ENCODE measurements at places on chromosomes 12 and 14.

- no peak for DNase-seq
Measured at GRCh38 chr12:126418400-126418799, 1353.2 kb downstream of the AACS start.

- DNase-seq: no peak
Measured at GRCh38 chr12:52214421-52214802, 18.6 kb upstream of the KRT7 start.

GRCh38 chr14:103225062-103225461 lies 101.8 kb downstream of the TNFAIP2 start:
- DNase-seq: no peak

DNA sequence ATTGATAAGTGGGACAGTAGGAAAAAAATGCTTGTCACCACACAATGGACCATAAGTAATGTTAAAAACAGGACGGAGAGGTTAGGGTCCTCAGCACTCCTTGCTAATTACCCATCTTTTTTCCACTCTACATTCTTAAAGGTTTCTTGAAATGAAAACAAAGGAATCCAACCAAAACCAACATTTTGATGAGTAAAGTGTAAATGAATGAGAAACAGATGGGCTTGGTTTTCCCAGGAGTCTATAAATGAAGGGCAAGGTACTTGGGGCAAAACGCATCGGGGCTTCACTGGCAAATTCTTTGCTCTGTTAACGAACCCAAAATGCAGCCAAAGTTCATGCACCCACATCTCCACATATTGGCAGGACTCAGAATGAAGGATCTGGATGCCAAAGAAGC lies 129.2 kb upstream of the BMP4 start:
- no peak for DNase-seq

- DNase-seq: no peak
Measured at GRCh38 chr14:72619881-72620280, 274.0 kb downstream of the DPF3 start.

DNA sequence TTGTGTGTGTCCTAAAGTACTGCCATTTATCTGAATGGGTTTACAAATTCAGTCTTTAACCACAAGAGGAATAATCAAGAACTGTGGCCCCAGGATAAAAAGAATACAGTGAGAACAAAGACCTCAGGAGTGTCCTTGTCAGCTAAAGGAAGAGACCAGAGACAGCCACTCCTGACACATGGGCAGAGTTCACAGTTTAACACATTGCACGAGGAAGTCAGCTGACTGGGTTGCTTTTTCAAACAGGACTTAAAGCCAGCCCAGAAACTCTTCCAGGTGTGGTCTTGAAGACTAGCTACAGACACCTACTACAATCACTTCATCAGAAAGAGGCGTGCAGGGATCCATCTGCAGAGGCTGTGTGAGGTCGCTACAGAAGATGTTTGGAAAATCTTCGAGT lies 42.8 kb downstream of the GNS start:
- no peak for DNase-seq

DNA sequence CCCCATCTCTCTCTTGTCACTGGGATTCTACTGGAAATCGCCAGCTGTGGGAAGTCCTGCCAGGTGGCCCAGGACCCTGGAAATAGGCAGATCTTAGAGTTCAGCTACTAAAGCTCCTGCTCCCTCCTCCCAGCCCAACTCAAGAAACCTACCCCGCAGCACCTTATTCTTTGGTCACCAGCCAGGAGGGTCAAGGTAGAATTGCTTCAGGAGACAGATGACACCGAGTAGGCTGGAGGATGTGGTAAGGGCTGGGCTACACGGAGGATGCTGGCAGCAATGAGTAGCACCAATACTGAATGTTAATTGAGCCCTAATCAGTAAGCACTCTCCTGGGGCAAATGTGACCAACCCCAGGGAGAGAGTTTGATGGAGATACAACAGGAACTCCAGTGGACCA lies 119.7 kb upstream of the VASH1 start:
- no peak for DNase-seq

DNA sequence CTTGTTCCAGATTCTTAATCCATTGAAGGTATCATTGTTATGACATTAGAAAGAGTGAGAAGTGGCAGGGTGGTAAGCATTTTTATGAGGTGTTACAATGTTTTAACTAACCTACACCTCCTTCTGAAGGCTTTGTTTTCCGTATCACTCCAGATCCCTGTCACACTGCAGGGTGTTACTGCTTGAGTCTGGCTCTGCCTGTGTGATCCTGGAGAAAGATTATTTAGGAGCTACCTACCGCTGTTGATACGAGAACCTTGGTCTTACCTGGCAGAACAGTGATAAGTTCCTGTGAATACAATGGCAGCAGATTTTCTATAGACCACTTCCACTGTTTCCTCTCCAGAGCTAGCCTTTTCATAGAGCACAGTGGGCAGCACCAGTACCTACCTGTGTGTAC lies 36.2 kb downstream of the GRIN2B start:
- no peak for DNase-seq
